ENCODE measurements at places on chromosomes 12 and 14.

DNA sequence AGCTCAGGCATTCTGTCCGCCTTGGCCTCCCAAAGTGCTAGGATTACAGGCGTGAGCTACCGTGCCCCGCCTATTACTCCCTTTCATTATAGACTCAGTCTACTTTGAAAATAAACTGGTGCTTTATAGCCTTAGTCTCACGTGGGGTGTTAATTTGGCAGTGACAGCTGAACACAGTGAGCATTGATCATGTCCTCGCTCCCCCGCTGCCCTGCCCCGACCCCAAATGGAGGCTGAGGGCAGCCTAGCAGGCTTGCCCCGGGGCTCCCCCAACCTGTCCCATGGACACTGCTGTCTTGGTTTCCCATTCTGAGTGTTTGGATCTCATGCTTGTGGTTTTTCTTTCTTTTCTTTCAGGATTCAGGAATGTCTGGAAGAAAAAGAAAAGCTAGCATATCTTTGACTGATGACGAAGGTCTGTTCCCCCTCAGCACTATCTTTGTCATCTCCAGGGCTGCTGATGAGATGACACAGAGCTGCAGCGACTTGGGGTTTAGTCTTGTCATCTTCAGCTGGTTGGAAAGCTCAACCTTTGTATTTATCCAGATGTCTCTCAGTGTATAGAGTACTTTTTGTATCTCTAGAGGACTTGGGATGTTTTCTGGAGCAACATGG is 42.2 kb downstream of the EP400 start:
- no peak for DNase-seq

GRCh38 chr12:77001276-77001675 is 64.1 kb downstream of the E2F7 start:
- no peak for DNase-seq

DNA sequence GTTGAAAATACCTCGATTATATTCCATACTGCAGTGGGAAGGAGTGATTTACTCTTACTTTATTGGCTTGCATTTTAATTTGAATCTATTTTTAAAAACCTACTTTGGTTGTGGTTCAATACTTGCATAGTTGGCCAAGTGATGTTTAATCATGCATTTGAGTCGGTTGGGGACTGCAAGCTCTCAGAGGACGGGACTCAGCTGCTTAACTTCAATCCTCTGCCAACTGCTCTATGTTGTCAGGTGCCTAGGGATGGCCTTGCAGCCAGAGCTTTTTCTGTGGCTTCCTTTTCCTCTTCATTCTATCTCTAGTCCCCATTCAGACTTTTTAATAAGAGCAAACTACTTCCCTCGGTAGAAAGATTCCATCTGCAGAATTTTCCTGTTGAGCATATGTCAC is 53.4 kb upstream of the KRR1 start:
- no peak for DNase-seq

DNA sequence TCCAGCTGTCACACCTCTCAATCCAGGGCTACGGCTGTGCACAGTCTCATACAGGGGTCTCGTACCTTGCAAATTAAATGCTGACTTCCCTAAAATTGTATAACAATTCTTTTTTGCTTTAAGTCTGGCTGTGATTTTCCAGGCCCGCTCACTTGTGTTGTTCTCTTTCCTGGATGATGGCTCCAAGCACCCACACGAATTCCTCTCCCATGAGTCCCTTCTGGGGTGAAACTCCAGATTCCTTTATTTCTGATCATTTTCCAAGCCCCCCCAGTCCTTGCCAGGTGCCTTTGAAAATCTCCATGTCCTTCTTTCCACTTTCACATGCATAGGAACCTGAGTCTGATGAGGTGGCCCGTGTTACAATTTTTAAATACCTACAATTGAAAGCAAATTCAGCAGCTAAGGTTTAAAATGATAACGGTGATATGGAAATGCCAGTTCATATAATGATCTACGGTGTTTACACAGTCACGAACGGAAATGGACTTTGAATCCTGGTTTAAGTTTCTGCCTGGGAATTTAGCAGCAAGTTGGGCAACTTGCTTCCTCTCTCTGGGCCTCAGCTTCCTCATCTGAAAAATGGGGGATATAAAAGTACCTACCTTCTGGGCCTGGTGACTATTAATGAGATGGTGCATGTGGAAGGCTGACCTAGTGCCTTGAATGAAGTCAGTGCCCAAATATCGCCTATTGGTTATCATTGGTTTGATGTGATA is 85.5 kb downstream of the STAB2 start:
- DNase-seq = peak; percentile 42

GRCh38 chr14:102056694-102057442 is 30.0 kb downstream of the HSP90AA1 start:
- DNase-seq = no peak

- no peak for DNase-seq
These were observed 14.6 kb upstream of the CACNB3 start for GRCh38 chr12:48803675-48804074.

- DNase-seq = no peak
These were observed 18.4 kb upstream of the RNU6-7 start for GRCh38 chr14:32183151-32184058.

DNA sequence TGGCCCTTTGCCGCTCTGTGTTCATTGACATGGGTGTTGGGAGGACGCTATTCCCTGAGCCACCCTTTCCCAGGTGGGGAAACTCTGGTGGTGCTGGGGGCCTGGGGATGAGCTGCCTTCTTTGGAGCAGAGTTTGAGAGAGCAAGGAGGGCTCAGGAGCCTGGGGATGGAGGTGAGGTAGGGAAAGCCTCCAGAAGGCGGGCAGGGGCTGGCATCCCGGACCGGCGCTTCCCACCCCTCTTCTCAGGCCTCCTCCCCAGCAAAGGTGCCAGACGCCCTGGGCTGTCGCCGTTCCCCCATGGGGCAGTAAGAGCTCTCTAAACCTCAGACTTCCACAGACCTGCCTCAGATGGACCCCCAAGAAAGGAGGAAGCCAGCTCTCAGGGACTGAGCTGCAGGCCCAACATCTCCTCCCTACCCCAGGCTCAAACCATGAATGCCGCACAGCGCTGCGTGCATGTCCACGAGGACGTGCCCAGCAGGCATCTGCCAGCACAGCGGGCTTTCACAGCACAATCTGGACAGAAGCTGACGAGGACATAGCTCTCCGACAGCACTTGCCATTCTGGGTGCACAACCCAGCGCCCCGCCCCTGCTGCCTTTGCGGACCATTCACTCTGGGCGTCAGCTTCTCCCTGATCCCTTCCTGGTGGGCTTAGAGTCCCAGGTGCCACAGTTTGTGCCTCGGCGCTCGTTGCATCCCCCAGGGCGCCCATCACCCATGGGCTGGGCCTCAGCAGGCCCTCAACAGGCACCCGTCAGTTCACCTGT is 14.9 kb upstream of the TTC7B start:
- no peak for DNase-seq

- no peak for DNase-seq
These were observed 9.1 kb downstream of the LRRK2 start for GRCh38 chr12:40233741-40234367.

GRCh38 chr12:77640356-77640755 is 190.3 kb upstream of the NAV3 start:
- DNase-seq = no peak

DNA sequence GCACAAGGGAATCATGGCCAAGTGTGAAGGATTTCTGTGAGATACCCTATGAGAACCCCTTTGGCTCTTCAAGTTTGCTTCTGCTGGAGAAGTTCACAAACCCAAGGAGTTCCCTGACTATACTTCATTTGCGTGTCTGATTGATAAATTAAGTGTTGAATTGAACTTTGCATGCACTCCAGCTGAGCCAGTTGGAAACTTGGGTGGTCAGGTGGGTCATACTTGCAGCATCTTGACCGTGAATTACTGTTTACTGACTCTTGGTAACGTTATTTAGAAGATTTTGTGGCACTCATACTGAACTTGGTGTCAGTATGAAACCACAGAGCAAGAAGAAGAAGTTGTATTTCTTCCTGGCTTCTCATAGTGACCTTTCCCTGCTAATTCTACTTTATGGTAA is 77.5 kb downstream of the TGFB3 start:
- no peak for DNase-seq

GRCh38 chr12:102415515-102415914 is 64.8 kb downstream of the IGF1 start:
- DNase-seq = no peak

DNA sequence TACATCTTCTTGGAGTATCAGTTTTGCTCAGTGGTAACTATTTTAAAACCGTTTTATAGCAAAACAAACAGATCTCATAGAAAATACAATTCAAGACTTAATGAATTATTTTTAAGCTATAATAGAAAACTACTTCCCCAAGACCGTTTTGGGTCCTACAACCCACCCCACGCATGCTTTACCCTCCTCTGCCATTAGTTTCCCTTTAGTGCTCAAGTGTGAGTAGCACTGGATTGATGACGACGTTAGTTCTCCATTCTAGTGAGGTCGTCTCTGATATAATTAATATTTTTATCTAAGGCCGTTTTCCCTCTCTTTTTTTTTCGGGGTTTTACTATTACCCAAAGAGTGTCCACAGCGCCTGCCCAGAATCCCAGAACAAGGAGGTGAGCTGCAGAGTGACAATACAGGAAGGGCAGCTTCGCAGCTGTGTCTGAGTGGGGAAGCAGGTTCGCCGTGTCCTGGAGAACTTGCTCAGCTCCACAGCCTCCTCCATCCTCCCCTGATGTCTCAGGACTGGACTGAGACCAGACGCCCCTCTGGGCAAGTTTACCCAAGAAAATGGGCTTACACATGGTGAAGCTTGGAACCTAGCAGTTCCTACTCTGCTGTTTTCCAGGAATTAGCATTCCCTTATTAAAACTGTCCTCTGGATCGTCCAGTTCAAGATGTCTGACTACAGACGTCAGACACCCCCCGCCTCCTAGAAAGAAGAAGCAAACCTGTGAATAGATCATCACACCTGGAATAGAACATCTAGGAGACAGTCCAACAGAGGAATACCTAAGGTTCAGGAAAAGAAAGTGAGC is 31.9 kb upstream of the MON2 start:
- no peak for DNase-seq

- DNase-seq = no peak
These were observed 235.2 kb downstream of the BCL11B start for GRCh38 chr14:99036611-99037293.

- no peak for DNase-seq
These were observed 110.2 kb downstream of the BTG1 start for GRCh38 chr12:92035477-92035876.

- no peak for DNase-seq
These were observed 187.4 kb upstream of the RASSF8 start for GRCh38 chr12:25771041-25771440.

- DNase-seq = no peak
These were observed 50.1 kb downstream of the PHLDA1 start for GRCh38 chr12:75981247-75982168.

- DNase-seq = no peak
These were observed 30.7 kb downstream of the LRIG3 start for GRCh38 chr12:58889557-58889956.

GRCh38 chr14:33026850-33027430 is 88.3 kb downstream of the NPAS3 start:
- no peak for DNase-seq

GRCh38 chr14:91350813-91351511 is 66.7 kb downstream of the CCDC88C start:
- DNase-seq = no peak
